ENCODE measurements at places on chromosomes 6 and 20.

- no peak for DNase-seq
Measured at GRCh38 chr20:9417665-9418064, 96.7 kb upstream of the LAMP5 start.

DNA sequence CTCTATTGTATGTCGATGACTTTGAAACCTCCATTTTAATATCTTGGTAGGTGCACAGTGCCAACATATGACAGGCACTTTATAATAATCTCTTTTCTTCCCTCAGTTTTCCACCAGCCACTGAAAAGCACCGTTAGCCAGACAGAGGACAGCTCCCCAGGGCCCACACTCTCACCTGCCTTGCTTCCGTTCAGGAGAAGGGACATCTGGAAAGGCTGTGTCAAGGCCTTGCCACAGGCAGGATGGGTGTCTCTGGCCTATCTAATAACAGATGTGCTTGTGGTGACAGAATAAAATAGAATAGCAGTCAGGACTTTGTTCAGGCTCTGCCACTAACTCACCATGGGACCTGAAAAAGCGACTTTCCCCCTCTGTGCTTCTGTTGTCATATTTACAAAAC is 75.5 kb upstream of the CCDC167 start:
- no peak for DNase-seq

- no peak for DNase-seq
Measured at GRCh38 chr6:49806145-49806544, 19.1 kb upstream of the PGK2 start.

- DNase-seq, result no peak
Measured at GRCh38 chr6:159301810-159302593, 132.8 kb downstream of the FNDC1 start.
